Calu3 (cell line): ENCODE measurements at places on chromosomes 16 and 17. TPM values are rescaled to one million over a fixed set of nuclear protein-coding genes. Genes with fewer than 3 reads are reported as not detected.
A peak's percentile ranks its signal among the peaks of the same experiment; 100 is the strongest.

MT1E gene
- total RNA-seq, result not detected in 2 replicates

DNA sequence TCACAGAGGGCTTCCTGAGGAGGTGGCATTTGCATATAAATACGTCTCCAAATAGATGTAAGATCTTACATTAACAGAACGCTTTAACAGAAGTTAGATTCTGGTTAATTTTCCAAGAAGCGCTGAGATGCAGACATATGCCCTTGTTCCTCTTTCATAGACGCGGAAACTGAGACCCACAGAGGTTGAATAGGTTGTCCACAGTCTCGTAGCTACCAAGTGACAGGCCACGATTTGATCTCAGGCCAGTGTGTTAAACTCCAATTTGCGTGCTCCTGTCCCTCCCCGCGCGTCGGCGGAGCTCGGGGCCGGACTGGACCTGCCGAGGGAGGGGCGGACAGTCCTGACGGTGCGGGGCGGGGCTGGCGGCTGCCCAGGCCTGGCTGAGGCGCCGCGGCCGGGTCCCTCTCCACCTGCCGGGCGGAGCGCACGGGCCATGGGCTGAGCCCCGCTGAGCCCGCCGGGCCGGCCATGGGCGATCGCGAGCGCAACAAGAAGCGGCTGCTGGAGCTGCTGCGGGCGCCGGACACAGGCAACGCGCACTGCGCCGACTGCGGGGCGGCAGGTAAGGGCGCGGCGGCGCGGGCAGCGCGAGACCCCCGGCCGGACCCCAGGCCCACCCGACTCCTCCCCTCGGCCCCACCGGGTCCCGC is at the start of gene ADAP2:
Gene ADAP2, plus strand, starts transcription at position 402 of the 653 bp plus-strand sequence. Its CDS starts 70 bp downstream, at position 472.
- peaks cover 11% of the 10 kb centered on the region for H3K4me1 ChIP-seq
- peak within 1 kb of the TSS; percentile 76 for H3K4me3 ChIP-seq

DNA sequence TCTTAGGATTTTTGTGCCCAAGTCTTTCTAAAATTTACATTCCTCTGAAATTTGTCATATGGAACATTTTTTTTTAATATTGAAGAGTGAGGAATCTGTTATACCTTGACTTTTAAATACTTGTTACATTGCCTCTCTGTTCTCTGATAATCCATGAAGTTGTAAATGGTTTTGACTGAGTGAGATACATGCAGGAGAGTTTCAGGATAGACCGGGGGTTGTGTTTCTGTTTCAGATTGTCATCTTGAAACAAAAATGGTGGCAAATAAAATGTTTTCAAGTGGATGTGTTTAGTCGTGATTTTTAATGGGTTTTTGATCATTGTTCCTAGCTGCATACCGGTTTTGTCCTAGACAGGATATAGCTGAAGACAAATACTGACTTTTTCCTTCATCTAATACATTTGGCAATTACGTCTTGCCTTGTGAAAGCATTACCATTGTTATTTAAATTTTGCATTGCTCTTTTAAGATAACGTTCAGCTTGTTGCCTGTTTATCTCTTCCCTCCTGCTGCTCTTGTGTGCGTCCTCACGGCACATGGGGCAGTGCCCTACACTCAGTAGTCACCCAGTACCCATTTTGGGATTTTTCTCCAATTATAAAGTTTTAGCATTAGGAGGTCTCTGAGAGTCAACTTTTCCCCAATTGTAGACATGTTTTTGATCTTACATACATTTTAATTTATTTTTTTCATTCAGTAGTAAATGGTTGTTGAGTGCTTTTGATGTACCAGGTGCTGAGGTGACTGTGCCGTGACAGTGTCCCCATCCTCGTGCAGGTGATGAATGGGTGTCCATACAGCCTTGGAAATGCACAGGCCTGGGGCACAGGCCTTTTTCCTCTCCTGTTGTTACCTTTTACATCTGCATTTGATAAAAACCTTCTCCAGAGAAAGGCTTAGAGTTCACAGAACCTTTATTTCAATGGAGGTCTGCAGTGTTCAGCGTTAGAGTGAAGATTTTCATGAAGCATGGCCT is 169.9 kb downstream of the MSI2 start:
- H3K27me3 ChIP-seq, result no peaks in the 10 kb centered on the region
- no peaks in the 10 kb centered on the region for H3K4me1 ChIP-seq
- peaks cover under 1% of the 10 kb centered on the region for H3K36me3 ChIP-seq
- no peak overlapping the region for H3K4me3 ChIP-seq

DNA sequence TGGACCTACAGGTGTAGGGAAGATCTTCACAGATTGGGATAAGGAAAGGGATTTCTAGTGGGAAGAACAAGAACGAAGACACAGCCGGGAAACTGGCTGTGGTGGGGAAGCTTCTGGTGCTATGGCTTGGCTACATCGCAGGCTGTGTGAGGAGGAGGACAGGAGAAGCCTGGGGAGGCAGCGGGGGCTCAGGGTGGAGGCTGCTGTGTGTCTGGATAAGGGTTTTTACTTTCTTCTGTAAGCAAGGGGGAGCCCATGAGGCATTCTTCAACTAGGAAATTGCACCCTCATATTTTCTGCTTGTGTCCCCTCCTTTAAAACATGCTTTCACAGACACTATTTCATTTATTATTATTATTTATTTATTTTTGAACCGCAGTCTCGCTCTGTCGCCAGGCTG is 2.9 kb upstream of the RHBDF2 start:
- peaks cover 20% of the 10 kb centered on the region for H3K27me3 ChIP-seq
- no peak overlapping the region for H3K4me3 ChIP-seq
- H3K36me3 ChIP-seq, result peaks cover 26% of the 10 kb centered on the region
- DNase-seq, result no peak
- no peak overlapping the region for H3K27ac ChIP-seq

DNA sequence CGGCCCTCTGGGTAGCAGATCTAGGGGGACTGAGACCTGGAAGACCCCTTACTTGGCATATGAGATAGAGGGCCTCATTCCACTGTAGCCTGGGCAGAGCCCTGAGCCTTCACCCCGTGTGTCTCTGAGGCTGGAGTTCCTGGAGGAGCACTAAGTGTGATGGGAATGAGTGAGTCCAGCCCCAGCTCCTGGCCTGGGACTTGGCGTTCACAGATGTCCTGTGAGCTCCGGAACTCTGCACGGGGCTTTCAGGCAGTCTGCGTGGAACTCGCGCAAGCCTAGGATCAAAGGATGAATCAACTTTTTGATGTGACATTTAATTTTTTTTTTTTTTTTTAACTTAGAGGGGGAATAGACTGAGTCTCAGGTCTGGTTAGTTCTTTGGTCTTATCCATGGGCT is 1.8 kb downstream of the NKD1 start:
- H3K27me3 ChIP-seq, result peaks cover 91% of the 10 kb centered on the region
- H3K36me3 ChIP-seq, result peaks cover 17% of the 10 kb centered on the region
- DNase-seq, result no peak
- no peak overlapping the region for H3K4me3 ChIP-seq
